CD8-positive, alpha-beta T cell (primary cell): ENCODE measurements at places on chromosomes 2 and 18.

- DNase-seq = no peak
These were observed 315.4 kb upstream of the CHST9 start for GRCh38 chr18:27500531-27500930.

DNA sequence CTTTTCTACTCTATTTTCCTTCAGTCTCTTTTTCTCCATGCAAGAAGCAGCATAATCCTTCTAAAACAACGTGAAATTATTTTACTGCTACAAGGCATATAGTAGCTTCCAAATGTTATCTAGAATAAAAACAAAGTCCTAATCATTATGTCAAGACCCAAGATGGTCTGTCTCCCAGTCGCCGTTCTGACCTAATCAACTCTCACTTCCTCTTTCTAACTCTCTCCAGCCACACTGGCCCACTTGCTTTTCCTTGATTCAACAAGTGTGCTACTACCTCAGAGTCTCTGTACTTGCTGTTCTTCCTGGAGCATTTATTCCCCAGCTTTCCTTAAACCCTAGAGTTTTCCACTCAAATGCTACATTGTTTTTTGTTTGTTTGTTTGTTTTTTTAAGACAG lies 1491.2 kb downstream of the LRP1B start:
- no peak for DNase-seq

DNA sequence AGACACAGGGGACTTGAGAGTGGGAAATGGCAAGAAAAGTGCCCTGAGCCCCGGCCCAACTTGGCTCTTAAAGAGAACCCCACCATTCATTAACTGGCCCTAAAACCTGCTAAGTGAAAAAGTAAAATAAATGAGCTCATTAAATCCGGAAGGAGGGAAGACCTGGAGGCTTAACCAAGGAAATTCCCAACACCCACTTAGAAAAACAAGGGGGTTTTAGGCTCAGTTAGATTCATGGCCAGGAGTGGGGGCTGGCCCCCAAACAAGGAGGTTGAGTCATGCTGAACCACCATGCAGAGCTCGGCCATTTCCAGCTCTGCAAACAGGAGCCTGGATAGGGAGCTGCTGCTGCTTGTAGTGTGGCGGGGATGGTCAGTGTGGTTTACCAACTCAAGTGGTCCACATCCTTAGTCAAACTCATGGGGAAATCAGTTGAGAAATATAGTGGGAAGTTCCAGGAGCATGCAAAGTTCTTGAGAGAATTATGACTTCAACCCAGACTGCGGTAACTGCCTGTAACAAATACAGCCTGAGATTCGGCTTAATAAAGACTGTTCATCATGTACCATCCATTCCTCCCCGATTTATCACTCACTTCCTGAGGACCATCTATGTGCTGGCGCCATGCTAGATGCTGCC lies 39.7 kb upstream of the MRPL19 start:
- no peak for DNase-seq

DNA sequence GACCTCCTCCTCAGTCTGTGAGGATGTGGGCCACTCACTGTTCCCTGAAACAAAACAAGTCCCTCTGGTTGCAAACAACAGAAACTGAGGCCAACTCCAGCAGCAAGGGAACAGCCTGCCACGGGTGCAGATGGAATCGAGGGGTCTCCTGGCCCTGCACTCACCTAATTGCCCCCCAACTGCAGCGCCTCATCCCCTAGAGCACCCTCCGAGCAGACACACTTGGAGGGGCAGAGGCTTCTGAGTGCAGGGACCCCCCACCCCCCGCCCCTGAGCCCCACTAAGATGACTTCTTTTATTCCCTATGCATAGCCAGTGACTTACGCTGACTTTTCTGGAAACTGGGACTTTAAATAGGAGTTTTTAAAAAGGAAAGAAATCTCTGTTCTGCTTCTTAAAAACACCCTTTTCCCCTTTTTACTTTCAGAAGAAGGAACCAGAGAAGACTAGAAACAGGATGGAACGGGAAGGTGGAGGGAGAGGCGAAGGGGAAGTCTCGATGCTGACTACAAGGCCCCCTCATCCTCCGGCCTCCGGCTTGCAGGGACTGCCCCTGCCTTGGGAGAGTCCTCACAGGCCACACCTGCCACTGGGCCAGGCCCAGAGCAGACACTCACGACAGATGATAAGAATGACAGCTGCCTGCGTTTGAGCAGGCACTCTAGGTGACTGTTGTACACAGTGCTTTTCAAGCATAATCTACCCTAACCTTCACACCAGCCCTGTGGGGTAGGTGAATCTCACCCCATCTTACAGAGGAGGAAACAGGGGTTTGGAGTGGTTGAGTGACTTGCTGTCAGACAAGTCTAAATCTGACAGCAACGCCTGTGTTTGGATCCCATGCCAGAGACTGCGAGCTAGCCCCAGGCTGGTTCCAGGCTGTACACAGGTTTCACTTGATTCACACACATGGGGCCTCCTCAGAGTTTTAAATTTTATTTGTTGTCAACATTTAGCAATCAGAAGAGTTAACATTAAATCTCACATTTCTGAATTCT lies 28.2 kb upstream of the BIN1 start:
- peak; percentile 44 for DNase-seq

DNA sequence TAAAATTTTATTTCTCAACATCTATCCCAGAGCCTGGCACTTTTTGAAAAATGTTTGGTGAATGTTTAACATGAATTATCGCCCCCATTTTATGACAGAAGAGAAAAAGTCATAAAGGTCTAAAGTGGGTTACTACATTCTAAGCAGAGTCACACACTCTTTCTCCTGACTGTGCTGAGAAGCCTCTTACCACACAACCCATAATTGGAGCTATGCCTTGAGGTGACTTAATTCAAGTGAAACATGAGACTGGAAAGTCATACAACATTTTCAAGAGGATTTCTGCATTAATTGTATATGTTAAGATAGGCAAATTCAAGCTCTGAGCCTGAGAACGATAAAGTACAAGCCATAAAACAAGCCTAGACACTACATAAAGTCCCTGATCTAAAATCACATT lies 3.1 kb upstream of the DSEL start:
- no peak for DNase-seq

GRCh38 chr18:74861154-74861553 lies 263.5 kb downstream of the ZNF407 start:
- DNase-seq = no peak

DNA sequence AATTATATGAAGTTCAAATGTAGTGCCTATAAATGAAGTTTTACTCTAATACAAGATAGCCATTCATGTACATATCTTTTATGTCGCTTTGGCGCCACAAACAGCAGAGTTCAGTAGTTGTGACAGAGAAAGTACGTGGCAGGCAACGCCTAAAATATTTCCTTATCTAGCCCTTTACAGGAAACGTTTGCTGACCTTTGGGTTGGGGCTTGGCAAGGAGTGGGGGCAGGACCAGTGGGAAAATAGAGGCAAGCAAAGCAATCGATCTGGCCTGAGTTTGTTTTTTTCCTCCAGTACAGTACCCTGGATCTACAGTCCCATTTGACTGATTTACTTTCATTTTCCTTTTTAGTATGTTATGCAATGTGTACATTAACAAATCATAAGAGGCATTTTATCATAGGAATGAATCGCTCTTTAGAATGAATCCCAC lies 13.1 kb downstream of the CCDC68 start:
- no peak for DNase-seq

DNA sequence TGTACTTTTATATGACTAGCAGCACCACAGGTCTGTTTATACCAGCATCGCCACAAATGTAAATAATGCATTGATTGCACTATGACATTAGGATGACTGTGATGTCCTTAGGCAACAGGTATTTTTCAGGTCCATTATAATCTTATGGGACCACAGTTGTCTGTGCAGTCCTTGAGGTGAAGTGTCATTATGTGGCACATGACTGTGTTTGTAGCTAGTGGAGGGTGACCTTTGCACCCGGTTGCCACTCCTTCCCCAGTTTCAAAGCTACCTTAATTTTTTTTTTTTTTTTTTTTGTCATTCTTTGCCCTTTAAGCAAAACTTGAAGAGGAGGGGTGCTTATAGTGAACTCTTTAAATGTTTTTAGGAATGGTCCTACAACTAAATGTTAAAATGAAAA lies 386.4 kb downstream of the THSD7B start:
- DNase-seq = no peak

DNA sequence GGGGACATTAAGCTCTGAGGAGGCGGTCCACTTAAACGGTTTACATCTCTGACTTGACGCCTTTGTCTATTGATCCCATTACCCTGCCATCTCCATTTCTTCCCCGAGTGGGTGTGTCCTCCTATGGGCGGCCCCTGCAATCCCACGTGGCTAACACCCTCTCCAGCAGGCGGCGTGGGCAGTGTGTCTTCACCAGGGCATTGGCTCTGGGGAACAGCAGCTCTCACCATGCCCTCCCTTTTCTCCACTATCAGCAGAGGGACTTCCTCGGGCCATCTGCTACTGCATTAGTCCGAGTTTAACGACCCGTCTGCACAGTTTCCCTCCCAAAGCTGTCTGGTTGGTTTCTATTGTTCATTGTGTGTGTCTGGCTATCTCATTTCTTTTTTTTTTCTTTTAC lies 511.9 kb upstream of the NRP2 start:
- DNase-seq = no peak

DNA sequence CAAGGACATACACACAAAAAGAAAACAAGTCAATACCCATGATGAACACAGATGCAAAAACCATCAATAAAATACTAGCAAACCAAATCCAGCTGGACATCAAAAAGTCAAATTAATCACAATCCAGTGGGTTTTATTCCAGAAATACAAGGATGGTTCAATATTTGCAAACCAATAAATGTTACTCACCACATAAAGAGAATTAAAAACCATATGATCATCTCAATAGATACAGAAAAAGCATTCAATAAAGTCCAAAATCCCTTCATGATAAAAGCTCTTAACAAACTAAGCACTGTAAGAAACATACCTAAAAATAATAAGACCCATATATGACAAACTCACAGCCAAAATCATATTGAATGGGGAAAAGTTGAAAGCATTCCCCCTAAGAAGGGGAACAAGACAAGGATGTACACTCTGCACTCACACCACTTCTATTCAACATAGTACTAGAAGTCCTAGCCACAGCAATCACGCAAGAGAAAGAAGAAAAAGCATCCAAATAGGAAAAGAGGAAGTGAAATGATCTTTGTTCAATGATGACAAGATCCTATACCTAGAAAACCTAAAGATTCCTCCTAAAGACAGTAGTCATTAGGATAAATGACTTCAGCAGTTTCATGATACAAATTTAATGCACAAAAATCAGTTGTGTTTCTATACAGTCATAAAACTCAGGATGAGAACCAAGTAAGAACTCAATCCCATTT lies 62.6 kb downstream of the TRAPPC8 start:
- DNase-seq = no peak

DNA sequence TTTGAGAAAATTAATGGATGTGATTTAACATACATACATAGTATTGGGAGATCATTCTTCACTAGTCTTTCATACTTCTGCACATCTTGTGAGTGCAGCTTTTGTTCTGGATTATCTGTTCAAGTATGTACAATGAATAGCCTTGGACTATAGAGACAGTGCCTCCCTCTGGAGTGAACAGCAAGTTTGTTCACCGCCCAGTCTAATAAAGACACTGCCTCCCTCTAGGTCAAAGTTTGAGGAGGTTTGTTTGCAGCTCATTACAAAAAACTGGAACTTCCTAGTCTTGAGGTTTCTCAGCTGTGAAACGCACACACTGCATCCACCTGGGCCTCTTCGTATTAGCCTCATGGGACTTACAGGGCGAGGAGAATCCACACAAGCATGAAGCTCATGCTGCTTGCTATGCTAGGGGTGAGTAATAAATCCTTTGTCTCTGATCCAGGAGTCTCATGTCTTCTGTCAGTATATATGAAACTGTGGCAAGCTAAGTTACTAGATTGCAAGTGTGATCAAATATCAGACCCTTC lies 26.0 kb upstream of the LAPTM4A start:
- no peak for DNase-seq

DNA sequence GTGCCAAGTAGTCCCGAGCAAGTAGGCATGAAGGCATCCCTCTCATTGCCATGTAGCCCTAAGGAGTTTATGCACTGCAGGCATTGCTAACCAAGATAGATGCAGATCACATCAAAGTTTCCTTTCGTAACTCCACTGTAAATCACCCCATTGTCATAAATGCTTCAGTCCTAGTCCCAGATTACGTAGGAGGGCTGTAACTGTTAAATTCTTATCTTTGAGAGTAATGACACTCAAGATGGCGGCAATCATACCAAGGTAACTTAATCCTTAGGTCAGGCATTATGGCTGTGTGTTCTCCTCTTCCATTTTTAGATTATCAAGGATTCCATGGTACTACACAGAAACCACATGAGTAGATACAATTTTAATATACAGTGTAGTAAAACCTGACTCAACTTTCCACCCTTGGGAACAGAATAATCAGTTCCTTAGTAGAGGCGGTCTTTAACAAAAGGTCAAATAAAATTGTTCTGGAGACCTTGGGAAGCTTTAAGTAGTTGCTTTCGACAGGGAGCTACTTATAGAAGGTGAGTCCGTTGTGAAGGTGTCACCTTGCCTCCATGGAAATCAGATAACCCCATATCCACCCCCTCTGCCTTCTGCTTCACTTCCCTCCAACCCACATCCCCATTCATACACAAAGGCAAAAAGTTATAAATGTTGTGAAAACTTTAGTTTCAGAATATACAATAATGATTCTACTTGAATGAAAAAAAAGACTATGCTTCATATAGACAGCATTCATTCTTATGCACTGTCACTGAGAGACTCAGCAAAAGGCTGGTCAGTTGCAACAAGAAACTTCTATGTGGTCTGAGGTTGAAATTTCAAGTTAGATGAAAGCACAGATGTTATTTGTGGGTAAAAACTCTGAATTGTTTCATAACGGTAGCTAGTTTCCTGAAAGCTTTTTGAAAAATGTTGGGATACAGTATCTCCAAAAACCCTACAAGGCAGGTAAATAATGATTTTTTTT lies 64.8 kb upstream of the GALNT5 start:
- no peak for DNase-seq

- no peak for DNase-seq
These were observed 113.6 kb downstream of the METTL8 start for GRCh38 chr2:171320208-171320621.

DNA sequence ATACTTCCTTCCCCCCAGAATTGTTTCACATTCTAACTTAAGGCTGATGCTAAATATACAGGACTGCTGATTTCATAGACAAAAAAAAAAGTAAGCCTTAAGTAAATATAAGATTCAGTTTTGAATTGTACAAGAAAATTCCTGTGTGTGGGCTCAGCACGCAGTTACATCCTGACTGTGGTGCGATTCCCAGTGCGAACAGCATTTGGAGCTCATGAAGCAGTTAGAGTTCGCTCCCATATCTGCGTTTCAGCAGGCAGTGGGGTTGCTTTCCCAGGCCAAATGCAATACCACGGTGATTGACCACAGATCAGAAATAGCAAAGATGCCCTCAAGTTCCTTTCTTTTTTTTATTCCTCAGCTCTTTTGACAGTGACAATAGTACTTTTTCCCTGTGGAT lies 75.6 kb downstream of the SATB2 start:
- DNase-seq = no peak

- DNase-seq = no peak
These were observed 83.2 kb upstream of the UNC80 start for GRCh38 chr2:209688385-209688784.

DNA sequence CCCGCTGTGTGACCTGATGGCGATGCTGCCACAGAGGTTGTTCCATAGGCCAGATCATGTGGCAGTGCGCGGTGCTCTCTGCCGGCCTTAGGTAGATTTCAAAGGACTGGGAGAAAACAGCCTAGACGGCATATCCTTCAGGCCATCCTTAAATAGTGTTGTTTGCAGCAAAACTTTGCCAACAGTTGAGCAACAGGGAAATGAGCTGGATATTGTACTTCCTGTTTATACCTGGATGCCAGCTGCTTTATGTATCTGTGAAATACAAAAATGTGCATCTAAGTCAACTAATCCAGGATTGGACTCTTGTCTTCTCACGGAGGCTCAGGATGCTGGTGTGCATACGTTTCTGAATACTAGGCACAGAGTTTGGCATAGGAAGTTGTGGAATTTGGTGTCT lies 107.1 kb downstream of the EML6 start:
- DNase-seq = no peak
